Osteocyte (in vitro differentiated cells): ENCODE measurements at places on chromosomes 7 and 10.

DNA sequence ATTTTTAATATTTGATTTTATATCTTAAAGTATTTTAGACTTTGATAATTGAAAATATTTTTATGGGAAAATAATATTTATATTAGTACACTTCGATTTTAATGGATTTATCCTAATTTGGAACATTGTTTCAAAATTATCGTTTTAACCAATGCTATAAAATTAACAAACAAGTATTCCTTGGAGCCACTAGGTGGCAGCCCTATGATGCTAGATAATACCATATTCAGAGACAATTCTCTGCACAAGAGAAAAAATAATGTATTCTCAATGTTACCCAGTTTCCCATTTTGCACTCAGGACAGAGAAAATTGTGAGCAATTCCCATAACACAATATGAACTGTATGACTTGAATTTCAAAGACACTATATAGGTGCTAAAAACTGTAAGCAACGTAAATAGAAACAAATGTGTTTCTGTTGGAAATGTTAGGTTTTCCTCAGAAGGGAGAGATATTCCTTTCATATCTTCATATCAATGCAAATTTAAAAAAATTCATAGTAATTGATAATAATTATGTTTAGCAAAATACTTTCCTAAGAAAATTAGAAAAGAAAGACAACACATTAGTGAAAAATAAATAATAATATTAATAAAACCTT is 237.8 kb downstream of the SEMA3E start:
- DNase-seq: no peak

DNA sequence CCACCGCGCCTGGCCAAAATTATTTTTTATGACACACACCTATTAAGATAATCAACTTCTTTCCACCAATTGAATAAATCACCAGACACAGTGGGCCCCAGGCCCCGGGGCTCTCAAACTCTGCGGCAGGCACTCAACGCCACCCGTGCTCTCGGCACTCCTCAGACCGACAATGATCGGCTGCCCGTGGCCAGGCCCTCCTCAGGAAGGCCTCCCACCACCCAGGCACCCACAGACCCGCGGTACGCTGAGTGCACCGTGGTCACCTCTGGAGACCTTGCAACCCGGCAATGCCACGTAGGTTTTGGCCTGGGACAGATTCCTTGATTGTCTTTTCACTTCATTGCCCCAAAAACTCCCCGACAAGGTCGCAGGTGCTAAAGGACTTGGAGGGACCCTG is 6.9 kb downstream of the RADIL start:
- no peak for DNase-seq

GRCh38 chr7:38746438-38746837 is 115.3 kb upstream of the AMPH start:
- no peak for DNase-seq

DNA sequence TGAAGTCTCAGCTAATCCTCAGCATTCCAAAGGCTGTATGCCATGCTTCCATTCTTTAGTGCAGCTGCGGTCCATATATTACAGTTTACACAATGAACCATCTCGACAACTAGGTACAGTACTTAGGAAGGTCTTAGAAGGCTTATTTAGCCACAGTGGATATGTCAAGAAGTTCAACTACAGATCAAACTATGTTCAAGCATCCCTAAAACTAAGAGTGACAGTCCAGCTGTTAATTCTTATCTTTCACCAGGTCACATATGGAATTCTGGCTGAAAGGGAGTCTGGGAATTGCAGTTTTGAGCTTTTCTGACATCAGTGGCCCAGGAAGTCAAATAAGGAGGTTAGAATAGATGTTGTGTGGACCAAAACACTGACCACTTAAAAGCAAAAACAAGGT is 106.8 kb downstream of the SDHAF3 start:
- DNase-seq: no peak

- DNase-seq: no peak
Measured at GRCh38 chr10:94287336-94287735, 75.4 kb downstream of the NOC3L start.
